ENCODE measurements at places on chromosomes 11 and 22.

DNA sequence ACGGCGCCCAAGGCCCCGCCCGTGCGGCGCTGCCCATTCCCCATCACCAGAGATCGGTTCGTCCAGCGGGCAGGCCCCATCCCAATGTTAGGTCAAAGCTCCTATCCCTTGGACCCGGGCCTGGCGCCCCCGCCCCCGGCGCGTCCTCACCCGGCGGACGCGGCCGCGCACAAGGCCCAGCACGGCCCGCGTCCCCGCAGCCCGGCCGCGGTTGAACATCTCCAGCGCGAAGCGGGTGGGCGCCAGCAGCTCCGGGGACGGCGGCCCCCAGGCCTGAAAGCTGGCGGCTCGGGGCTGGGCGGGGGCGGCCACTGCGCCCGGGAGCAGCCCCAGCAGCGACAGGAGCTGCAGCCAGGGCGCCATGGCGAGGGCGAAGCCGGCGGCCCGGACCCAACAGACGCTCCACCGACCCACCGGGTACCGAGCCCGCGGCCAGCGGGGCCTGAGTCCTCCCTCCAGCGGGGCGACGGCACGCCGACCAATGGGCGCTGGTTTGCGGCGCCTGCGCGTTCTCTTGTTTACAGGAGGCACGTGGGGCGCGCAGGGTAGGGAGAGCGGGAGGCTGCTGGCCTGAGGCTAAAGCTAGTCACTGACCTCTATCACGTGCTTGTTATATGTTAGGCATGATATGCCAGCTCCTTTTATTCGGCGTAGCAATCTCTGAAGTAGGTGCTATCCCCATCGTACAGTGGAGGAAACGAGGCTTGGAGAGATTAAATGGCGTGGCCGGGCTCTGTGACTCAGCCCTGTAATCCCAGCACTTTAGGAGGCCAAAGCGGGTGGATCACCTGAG lies at the start of gene CTSF:
Gene CTSF, minus strand, starts transcription at position 483 of the 793 bp plus-strand sequence. Its CDS starts 120 bp downstream, at position 363.
- DNase-seq, result peak; percentile 36

GRCh38 chr11:78109081-78110015 lies 29.7 kb upstream of the NDUFC2 start:
- no peak for DNase-seq

DNA sequence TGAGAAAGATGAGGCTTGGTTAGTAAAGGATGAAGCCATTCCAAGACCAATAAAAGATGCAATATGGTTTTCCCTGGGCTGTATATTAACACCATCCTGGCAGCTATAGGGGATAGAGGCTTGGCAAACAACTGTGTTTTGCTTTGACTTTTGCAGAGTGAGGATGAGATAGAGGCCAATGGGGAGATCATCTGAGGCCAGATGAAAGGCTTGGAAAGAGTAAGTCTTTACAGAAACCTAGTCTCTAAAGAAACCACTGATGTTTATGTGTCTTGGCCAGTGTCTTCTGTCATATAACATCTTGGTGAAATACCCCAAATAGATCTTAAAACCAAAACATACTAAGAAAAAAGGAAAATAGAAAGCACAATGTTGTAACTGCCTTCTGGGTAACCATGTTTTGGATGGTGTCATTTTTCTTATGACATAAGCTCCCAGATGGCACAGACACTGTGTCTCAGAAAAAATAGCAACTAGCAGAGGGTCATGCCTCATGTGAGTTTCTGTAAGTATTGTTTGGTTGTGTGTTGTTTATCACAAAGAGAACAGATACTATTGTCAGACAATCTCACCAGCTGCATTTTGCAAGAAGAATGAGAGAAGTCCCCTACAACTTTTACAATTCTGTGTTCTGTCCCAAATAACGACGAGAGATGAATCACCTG lies 305.4 kb downstream of the ST3GAL4 start:
- DNase-seq, result no peak

DNA sequence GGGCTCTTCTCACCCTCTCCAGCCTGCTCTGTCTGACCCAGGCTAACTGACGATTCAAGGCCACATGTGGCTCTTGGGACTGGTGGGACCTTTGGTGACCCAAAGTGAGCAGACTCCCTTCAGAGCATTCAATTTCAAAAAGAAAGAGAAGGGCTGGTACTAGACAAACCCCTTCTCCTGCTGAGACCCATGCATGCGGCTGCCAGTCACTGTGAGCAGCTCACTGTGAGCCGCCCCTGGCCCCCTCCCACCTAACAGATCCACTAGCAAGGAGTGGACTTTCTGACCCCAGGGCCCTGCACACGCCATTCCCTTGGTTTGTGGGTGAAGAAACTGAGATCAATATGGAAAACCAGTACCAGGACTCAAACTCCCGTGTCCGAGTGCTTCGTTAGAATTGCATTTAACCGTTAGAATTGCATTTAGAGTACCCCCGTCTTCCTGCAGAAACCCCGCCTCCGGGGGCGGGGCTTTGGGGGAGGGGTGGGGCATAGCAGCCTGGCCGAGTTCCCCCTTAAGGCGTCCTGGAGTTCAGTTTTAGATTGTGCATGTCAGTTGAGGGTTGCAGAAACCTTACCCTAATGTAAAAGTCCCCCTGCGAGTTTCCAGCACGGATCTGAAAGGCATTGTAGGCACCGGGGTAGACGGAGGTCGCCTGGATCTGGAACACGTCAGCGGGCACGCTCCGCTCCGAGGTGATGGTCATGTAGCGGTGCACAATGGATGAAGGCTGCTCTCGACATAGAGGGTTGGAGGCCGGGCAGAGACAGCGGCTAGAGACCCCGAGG lies 5.1 kb downstream of the EFEMP2 start:
- no peak for DNase-seq

GRCh38 chr11:93322207-93322606 lies 8.3 kb upstream of the DEUP1 start:
- DNase-seq, result no peak

DNA sequence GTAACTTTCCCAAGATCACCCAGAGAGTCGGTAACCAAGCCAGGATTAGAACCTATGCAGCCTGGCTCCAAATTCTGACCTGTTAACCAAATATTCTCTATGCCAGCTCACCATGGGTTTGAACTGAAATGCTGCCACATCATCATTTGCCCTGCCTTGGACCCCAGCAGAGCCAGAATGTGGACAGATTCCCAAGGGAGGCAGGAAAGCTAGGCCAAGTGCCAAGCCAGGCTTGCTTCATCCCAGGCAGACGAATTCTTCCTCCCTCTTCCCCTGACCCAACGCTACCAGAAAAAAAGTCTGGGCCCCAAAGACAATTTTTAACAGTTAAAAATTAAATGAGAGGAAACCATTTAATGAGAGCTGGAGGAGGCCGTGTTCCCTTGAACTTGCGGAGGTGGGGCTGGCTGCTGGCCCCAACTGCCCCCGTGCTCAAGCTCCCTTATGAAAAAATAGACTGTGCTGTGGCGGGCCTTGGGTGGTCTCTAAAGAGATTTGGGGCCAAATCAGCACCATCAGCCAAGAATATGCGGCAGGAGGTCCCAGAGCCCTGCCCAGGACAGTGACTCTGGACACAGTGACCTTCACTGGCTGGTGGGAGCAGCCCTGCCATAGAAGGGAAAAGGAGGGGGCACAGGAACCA lies 184.1 kb upstream of the SYT13 start:
- DNase-seq, result no peak

GRCh38 chr22:45710469-45710868 lies 38.8 kb downstream of the ATXN10 start:
- DNase-seq, result no peak

DNA sequence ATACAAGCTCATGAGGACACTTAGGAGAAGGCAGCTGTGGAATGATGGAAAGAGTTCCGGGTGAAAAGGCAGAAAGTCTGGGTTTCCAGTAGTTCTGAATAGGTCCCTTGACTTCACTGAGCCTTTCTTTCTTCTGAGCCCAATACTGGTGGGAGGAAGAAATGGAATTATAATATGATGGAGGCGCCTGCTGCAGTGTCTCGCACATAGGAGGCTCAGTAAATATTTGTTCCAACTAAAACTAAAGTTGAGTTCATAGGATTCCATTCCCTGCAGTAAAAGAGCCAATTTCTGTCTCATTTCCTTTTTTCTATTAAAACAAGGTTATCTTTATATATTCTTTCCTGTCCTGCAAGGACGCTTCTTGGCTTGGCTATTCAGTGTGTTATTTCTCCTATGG lies 5.2 kb upstream of the CLMP start:
- no peak for DNase-seq

GRCh38 chr11:1824221-1825038 lies 10.4 kb upstream of the SYT8 start:
- no peak for DNase-seq

GRCh38 chr11:96905143-96905542 lies 515.3 kb downstream of the JRKL start:
- no peak for DNase-seq

DNA sequence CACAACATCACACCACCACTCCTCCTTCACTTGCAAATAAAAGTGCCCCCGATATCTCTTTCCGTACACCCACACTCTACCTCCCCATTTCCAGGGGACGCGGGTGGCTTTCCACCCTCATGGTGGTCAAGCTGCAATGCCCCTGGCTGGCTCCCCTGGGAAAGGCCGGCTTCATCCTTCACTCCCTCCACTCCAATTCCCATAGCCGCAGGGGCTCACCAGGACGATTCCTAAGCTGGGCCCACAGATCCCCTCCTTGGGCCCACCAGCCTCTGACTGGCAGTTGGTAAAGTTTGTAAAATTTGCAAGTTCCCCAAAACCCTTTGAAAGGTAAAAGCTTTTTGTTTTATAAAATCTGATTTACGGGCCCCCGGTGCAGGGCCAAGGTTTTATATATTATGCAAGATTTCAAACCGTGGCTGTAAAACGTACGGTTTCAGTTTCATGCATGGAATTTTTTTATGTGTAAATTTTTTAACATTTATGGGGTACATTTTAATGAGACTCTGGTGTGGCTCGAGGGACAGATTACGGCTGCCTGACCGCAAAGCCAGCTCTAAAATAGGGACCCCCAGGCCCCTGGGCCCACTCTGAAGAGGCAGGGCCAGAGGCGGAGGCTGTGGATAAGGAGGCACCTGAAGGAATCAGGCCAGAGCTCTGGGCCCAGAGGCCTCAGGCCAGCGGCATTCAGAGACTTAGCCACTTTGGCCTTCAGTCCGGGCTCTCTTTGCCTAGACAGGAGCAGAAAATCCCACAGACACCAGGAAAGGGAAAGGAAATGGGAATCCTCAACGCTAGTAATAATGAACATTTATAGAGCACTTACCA lies 106.5 kb downstream of the FEZ1 start:
- DNase-seq, result no peak

DNA sequence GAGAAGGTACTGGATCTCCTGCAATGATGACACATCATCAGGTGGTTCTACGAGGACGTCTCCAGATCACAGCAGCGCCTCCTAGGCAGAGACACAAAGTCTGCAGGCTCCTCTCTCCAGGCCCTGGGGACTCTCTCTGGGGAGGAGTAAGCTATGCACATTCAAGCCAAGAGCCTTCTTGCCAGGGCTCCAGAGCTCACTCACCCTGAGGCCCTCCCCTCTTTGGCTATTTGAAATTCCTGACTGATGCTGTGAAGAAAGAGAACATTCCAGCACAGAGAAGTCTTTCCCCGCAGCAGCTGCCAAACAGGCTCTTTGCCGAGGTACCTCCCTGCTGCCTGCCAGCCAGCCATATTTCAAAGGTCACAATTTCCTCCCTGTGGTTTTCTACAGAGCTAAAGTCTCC lies 204.9 kb downstream of the CSNK2A3 start:
- no peak for DNase-seq

- no peak for DNase-seq
These were observed 114.3 kb upstream of the ZC3H12C start for GRCh38 chr11:109978895-109979294.

DNA sequence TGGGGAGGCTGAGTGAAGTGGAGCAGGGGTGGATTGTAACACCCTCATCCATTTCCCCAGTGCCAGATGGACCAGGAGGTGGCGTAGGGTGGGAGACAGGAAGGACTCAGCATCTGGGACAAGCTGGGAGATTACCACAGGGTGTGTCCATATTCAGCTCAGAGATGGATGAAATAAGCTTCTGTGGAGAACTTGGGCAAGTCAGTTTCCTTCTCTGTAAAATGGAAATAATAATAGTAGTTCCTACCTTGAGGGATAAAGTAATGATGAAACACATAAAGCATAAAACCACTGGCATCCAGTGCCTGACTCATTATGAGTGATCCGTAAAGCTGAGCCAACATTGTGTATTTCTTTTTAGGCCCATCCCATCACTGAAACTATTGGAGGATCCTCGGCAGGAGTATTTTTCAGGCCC lies 607 bp upstream of the ROBO4 start:
- no peak for DNase-seq

DNA sequence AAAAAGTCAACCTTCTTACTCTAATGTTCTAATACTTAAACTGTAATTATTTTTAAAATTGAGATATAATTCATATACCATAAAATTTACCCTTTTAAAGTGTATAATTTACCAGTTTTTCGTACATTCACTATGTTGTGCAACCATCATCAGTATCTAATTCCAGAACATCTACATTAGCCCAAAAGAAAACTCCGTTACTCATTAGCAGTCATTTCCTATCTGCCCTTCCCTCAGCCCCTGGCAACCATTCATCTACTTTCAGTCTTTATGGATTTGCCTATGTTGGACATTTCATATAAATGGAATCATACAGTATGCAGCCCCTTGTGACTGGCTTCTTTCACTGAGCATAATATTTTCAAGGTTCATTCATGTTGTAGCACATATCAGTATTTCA lies 22.2 kb downstream of the SGSM3 start:
- DNase-seq, result no peak

DNA sequence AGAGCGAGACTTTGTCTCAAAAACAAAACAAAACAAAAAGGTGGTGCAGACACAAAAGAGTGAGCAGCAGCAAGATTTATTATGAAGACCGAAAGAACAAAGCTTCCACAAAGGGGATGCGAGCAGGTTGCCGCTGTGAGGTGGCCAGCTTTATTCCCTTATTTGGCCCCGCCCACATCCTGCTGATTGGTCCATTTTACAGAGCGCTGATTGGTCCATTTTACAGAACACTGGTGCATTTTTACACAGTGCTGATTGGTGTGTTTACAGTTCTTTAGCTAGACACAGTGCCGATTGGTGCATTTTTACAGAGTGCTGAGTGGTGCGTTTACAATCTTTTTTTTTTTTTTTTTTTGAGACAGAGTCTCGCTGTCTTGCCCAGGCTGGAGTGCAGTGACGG lies 77.4 kb downstream of the CECR2 start:
- DNase-seq, result no peak

DNA sequence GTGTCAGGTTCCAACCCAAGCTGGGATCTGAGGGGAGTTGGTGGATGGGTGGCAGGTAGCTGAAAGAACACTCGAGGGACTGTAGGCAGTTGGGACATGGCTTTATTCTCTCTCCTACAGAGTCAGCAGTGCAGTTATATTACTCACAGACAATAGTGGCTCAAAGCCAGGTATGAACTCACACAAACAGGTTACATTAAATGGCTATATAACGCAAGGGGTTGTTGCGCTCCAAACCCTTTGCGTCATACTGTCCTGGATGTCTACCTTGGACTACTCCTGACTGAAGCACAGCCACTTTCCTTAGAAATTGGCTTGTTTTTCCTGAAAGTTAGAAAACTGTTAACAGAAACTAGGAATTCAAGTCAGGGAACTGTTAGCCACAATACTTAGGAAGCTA lies 66.4 kb upstream of the OR4B1 start:
- no peak for DNase-seq

All from DMS79 (cell line).